ENCODE measurements at places on chromosomes 4 and X.

DNA sequence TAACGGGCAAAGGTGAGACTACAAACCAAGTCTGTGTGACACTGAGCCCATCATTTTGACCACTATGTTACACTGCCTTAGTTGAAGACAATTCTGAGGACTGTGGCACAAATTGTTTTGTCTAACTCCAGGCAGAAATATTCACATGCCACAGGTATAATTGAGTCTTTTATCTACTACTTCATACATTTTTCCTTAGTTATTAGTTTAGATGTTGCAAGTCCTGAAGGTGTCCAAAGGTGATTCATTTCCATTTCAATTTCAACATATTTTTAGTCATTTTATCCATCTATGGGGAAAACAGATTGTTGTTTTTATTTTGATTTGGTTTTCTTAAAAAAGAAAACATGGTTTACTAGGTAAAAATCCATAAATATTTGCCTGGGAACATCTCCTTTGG lies 341.7 kb upstream of the SMIM31 start:
- DNase-seq = no peak

DNA sequence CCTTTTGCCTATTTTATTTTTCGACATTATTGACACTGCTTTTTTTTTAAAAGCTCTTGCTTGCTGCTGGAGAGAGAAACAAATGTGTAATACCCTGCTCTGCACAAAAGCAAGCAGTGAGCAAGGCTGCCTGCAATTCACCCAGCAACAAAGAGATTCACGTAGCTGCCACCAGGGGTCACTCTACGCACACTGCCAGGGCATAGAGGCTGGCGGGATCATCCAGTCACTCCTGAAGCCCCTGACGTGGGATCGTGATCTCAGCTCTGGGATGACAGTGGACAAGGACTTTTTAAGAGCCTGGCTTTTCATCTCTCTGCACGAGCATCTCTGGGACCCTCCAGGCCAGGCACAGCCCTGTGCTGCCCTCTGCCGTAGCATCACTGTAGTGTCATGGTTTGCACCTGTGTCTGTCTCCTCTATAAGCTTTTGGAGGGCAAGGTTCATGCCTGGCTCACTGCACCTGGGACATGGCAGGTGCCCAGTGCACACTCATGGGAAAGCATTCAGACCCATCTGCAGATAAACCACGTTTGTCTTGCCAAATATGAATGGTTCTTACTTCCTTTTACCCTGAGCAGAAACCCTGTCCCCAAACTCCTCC lies 19.8 kb downstream of the C4orf50 start:
- no peak for DNase-seq

DNA sequence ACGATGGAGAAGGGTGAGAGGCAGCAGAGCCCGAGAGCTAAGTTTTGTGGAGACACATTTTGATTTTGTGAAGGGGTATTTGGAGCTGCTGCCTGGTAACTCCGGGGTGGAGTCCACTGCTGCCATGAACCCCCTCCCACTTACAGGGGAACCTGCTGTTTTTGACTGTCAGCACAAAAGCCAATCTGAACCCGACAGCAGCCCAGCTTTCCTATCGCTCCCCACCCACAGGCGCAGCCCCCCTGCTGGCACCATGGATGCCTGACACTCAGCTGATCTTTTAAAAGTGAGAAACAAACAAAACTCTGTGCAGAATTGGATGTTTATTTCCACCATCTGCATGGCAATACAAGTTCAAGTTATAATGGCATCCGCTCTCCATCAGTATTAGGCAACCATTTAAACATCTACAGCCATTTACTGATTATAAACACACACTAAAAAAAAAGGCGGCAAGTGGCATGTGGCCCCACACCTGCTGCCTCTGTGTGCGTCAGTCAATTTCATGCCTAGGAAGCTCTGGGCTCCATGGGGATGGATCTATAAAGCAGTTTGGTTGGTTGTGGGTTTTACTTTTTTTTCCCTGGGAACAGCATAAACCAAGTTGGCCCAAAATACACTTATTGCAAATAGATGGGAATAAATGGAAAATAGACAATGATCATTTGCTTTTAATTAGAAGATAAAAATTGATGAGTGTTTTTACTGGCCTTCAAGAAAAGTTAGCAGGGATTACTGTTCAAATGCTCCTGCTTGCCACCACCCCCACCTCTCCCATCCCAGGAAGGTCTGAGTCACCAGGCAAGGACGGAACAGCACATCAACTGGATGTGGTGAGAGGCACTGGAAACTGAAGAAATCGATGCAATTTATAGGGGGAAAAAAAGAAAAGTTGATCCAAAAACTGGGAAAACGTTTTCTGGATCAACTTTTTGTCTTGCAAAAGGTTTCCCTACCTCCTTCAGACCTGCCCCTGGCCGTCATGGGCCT lies 46.0 kb downstream of the SEPSECS start:
- peak; percentile 3 for DNase-seq

DNA sequence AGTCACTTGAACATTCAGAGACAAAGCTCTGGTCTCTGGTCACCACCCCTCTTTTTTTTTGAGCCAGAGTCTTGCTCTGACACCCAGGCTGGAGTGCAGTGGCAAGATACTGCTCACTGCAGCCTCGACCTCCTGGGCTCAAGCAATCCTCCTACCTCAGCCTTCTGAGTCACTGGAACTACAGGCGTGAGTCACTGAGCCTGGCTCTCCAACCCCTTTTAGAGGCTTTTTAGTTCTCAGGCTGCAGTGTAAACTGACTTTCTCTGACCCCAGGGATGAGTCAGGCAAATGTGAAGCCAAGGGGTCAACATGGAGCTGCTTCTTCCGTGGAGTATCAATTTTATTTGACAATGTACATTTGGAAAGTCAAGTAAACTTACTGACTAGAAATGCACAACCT lies 229.2 kb downstream of the PTTG2 start:
- DNase-seq = peak; percentile 21

DNA sequence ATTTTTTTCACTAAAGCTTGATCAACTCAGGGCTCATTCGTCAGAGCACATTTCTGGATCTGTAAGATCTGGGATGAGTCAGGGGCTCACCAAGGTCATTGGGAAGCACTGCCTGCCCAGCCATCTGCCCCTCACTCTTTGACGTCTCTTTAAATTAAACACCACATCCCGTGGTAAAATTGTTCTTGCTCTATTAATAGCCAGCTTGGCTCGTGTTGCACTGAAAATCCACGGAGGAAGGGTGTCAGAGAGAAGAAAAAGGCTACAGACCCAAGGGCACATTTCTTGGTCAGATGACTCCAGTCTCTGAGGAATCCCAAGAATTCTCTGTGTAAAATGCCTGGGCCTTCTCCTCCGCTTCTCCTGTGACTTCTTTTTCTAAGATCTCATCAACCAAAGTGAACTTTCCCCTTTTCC lies 45.7 kb upstream of the GATB start:
- DNase-seq = no peak

DNA sequence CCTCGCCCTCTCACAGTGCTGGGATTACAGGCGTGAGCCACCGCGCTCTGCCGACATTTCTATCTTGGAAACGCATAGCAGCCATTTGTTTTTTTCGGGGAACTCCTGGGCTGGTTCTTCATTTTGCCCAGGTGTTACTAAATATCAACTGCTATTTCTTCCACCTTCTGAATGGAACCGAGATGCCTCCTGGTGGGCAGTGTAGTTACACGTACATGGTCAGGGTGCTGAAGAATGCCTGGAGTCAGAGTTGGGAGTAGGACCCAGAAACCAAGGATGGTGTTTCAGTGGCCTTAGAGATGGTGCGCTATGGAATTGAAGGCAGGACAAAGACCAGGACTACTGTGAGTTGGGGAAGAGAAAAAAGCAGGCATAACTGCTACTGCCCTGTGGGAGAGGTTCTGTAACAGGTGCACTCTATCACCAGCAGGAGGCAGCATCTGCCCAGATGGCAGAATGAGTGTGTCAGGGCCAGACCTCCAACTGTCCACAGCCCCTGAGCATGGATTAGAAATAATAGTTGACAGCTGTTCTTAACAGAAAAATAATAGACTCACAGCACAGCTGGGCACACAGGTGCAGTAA lies 81.7 kb downstream of the ZC4H2 start:
- DNase-seq = no peak

DNA sequence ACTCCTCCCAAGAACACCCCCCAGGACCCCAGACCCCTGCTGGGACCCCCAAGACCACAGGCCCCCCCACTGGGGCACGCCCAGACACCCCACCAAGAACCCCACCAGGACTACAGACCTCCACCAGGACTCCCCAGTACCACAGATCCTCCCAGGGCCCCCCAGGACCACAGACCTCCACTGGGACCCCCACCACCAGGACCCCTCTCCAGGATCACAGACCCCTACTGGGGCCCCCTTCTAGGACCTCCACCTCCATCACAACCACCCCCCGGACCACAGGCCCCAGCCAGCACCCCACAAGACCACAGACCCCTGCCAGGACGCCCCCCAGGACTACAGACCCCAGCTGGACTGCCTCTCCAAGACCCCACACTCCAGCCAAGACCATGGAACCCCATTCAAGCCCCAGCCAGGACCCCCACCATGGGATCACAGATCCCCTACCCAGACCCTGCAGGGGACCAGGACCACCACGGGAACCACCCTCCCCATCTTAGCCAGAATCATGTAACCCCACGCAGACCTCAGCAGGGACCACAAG lies 855 bp upstream of the DHRSX start:
- no peak for DNase-seq

DNA sequence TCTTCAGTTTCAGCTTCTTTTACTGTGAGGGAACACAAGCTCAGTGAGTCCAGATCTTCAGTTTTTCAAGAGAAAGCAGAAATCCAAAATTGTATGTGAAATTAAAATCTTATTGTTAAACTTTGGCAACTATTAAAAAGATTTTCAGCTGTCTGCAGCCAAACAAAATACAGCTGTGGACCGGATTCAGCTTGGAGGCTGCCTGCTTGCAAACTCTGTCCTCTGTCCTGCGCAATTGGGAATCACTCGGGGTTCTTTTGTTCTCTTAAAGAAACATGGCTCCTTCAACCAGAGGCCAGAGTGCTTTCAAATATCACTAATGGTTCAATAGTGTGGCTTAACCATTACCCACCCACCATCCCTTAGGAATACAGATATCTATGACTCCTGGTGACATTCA lies 201.2 kb downstream of the CHIC2 start:
- DNase-seq = no peak

GRCh38 chrX:54710920-54711319 lies 87.1 kb downstream of the ITIH6 start:
- no peak for DNase-seq

GRCh38 chr4:41297832-41298231 lies 41.1 kb downstream of the UCHL1 start:
- no peak for DNase-seq

- DNase-seq = peak; percentile 23
These were observed 17.4 kb downstream of the IRAK1 start for GRCh38 chrX:154002215-154002719.

GRCh38 chrX:52359614-52360232 lies 9.1 kb upstream of the XAGE2 start:
- no peak for DNase-seq

GRCh38 chr4:52837716-52838558 lies 24.2 kb upstream of the RASL11B start:
- DNase-seq = no peak

- DNase-seq = no peak
These were observed 46.2 kb upstream of the FAM9A start for GRCh38 chrX:8847360-8847759.

GRCh38 chr4:76679691-76680090 lies 218.3 kb downstream of the SOWAHB start:
- DNase-seq = no peak

DNA sequence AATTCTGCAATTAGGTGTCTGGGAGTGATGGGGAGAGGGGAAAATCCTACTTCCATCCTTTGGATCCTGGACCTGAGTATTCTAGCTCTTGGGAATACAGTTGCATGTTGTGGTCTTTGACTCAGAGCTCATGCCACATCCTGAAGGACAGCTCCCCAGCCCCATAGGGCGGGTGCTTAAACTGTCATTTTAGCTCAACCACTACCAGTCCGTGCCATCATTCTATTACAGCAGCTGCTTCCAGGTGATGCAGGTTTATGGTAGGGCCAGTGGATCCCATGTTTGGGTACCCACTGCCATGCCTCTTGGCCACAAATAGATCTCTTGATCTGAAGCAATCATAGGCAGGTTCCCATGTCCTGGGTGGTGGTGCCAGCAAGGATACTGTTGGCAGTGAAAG lies 34.7 kb downstream of the CCKAR start:
- no peak for DNase-seq

DNA sequence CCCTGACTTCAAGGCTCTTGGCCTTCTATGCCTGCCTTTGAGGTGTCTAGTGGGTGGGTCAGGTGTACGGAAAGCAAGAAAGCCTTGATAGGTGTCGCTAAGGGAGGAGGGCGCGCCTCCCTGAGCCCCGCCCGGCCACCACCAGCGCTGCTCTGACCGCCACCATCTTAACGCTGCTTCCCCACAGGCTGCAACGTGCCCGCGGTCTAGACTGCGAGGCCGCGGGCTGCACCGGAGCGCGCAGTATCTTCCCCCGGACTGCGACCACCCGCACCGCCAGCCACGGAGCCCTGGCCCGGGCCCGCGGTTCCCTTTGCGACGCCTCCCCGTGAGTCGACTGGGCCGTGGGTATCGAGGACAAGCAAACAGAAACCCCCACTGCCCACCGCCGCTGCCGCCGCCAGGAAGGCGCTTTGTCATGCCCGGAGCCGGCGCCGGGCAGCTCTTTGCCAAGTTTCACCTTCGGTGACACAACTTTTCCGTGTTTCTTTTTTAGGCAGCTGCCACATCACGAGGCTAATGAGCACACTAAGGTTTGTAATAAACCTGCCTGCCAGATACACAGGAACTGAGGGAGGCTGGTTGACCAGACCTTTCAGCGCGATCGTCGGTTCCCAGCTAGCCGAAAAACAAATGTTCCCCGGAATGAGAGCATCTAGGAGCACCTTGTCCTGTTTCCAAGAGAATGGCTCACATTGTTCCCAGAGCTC lies 335.8 kb upstream of the F9 start:
- no peak for DNase-seq

DNA sequence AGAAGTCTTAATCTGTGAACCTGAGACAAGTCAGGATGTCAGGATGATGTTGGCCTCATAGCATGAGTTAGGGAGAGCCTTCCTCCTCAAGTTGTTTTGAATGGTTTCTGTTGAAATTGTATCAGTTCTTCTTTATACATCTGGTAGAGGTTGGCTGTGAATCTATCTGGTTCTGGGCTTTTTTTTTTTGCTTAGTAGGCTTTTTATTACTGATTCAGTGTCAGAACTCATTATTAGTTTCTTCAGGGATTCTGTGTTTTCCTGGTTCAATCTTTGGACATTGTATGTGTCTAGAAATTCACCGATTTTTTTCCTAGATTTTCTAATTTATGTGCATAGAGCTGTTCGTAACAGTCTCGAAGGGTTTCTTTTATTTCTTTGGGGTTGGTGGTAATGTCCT lies 14.9 kb downstream of the GLUD2 start:
- no peak for DNase-seq

DNA sequence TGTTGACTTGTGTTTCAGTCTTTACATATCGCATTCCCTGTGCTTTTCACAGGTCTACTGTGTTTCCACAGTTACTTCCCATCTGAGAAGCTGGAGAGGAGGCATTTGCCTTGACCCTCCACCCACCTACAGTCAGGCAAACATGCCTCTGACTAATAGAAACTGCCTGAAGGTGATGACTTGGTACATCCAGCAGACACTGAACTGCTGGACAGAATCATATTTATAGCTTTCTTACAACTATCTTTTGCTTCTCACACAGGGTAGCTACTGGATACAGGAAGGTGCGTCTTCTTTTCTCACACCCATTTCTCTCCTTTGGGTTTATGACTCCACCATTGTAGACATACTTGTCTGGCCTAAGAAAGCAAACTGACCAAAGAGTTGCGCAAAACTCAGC lies 58.0 kb downstream of the VGLL1 start:
- DNase-seq = no peak
